ENCODE measurements at places on chromosomes 5 and 9.

DNA sequence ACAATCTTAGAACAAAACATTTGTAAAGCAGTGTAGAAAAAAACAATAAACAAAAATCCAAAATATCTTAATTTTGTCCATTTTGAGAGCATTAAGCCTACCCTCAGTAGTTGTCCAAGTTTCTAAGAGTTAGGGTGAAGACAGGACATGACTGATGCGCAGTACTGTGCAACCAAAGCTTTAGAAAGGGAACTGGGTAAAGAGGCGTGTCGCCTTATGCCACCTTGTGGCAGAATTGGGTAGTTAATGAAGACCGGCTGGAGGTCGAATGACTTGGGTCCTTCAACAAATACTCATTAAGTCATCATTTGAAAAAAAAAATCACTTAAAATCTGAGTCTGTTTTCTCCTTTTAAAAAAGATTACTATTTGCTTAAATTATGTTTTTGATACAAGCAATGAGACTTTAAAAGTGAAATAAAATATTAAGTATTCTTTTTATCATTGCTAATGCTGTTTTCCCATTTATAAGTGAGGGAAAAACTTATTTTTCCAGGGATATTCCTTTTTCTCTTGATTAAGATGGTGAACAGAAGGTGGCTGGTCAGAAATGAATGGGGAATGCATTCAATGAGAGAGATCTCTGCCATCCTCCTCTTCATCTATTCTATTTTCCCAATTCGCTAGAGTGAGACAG is 3.5 kb upstream of the RNF20 start:
- DNase-seq: peak; percentile 57

GRCh38 chr5:10543585-10544040 is 20.3 kb upstream of the ANKRD33B start:
- DNase-seq: no peak

DNA sequence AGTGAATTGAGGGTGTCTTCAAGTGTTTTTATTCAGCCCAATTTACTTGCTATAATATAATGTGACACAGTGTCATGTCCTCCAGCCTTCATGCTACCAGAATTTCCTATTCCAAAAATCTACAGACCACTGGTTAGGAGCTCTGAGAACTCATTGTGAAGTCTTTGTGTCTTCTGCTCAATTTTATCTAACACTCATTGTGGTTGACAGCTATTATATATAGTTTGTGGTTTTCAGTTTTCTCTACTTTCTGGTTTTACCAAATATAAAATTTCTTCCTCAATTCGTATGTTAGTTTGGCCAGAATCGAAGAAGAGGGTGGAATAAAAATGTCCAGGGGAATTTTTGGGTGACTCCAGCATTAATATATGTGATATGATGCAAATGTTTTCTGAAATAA is 509.3 kb upstream of the NUDT12 start:
- no peak for DNase-seq

- no peak for DNase-seq
Measured at GRCh38 chr9:135779571-135779970, 77.6 kb downstream of the KCNT1 start.

Measured in SK-N-SH (cell line).